NCI-H146 (cell line): ENCODE measurements at places on chromosomes 1 and 21.

DNA sequence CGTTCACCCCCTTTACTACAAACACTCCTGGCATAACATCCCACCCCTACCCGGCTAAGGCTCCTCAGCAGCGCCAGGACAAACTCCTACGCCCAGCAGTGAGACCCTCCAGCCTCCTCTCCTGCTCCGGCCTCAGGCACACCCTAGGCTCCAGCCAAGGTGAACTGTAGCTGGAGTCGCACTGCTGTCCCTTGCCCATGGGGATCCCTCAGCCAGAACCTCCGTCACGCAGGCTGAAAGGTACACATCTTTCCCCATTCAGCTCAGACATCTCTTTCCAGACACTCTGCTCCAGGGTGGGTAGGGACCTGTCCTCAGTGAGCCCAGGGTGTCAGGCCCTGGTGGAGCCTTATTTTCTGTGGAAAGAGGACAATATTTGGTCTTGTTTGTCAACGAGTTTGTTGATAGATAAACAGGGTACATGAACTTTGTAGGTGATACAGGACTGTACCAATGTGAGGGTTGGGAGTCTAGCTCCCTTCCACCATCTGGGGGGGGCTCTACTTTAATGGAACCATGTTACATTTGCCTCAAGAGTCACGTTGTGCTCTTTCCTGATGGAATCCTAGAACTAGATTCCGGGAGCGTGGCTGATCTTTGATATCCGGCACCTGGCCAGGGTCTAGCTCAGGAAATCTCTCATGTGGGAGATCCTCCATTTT is 56.5 kb upstream of the SSBP3 start:
- DNase-seq: no peak

GRCh38 chr1:151067185-151067584 is 3.4 kb upstream of the GABPB2 start:
- DNase-seq: no peak

GRCh38 chr21:37460196-37460595 is 93.6 kb downstream of the DYRK1A start:
- no peak for DNase-seq

- DNase-seq: no peak
Observed at GRCh38 chr1:214473387-214473786, 78.0 kb downstream of the PTPN14 start.

DNA sequence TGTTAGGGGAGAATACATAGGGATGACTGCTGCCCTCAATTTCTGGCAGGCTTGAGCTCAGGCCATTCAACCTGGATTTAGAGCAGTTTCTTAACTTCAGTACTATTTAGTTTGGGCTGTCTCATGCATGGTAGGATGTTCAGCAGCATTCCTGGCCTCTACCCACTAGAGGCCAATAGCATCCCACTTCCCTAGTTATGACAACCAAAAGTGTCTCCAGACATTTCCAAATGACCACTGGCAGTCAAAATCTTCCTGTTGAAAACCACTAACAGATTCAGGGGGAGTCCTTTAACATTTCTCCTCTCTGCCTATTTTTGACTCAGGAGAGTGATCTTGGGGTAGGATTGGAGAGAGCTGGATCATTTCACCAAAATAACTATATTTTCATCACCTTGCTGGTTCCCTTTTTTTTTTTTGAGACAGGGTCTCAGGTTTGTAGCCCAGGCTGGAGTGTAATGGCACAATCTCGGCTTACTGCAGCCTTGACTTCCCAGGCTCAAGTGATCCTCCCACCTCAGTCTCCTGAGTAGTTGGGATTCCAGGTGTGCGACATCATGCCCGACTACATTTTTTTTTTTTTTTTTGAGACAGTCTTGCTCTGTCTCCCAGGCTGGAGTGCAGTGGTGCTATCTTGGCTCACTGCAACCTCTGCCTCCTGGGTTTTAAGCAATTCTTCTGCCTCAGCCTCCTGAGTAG is 8.7 kb downstream of the GNAT2 start:
- no peak for DNase-seq

GRCh38 chr1:231571904-231572303 is 43.4 kb downstream of the TSNAX start:
- DNase-seq: no peak

DNA sequence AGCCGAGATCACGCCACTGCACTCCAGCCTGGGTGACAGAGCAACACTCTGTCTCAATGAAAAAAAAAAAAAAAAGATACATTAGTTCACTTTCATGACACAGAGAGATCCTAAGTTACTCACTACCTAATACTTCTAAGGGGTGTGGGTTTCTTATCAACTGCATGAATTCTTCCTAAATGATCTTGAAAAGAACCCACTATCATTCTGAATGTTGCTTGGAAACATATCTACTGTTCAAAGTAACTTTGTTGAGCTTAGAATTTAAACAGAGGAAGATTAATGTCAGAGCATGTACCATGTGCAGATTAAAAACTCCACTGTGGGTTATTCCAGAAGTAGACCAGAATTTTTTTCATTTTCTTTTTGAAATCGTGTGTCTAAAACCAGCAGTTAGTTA is 241.5 kb downstream of the LTN1 start:
- no peak for DNase-seq

- DNase-seq: no peak
Observed at GRCh38 chr1:87284456-87285240, 44.0 kb upstream of the LMO4 start.

GRCh38 chr1:207873055-207873890 is 37.7 kb downstream of the CD34 start:
- DNase-seq: peak; percentile 26

DNA sequence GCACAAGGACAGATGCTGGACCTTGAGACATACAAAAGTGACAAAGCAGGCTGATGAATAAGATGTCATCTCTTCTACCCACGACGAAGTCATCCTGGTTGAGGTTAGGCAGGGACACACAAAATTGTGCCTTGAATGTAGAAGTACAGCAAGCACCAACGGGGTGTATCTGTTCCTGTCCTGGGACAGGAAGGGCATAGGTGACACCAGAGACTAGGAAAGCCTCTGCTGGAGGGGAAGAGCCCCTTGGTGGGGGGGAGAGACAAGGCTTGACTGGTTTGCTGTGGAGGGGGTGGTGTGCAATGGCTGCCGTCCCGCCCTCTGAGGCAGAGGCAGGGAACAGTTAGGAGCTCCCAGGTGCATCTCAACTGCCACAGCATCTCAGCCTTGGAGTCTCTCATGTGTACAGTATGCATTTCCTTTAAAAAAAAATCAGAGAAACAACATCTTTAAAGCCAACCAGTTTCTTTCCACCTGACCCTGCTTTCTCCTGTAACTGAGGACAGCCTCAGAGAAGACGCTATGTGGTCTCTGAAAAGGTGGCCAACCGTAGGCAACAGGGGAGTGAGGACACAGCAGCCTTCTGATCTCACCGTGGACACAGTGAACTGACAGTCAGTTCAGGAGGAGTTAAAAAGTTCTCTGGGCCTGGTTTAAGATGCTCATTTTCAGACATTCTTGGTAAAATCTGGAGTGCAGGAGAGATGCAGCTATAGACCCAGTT is 17.7 kb upstream of the GFI1 start:
- DNase-seq: no peak
